NCI-H345 (cell line): ENCODE measurements at places on chromosomes 6 and 20.
A peak's percentile ranks its signal among the peaks of the same experiment; 100 is the strongest.

DNA sequence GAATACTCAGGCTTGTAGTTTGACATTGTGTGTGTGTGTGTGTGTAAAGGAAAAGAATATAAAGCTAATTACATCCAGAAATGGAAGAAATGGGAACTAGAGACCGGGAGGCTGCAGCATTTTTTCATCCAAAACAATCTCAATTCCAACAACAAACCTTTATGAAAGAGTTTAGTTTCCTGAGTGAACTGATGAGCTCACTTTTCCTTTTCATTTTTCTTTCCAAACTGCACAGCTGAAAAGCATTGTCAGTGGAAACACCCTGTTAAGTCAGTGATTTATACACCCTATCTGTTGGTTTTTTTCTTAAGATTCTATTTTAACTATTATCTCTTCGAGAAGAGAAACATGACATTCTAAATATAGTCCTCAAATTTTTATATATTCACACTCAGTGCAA lies 130.9 kb downstream of the RFPL4B start:
- no peak for DNase-seq

DNA sequence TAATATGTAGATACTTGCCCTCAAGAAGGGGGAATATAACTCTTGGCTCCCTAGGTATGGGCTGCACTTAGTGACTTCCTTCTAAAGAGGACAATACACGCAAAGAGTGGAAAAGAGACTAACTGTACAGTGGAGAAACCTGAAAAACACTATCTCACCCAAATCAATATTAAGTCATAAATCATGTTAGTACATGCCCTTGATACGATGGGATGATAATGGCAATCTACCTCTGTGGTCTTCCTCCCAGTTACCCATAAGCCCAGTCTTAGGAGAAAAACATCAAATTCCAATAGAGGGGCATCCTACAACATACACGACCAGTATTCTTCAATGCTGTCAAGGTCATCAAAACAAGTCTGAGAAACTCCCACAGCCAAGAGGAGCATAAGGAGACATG lies 1.3 kb downstream of the TRIM26 start:
- no peak for DNase-seq

GRCh38 chr20:10550204-10551118 lies 115.4 kb downstream of the SLX4IP start:
- DNase-seq = no peak

GRCh38 chr20:5908981-5909380 lies 41.4 kb downstream of the TRMT6 start:
- DNase-seq = no peak

DNA sequence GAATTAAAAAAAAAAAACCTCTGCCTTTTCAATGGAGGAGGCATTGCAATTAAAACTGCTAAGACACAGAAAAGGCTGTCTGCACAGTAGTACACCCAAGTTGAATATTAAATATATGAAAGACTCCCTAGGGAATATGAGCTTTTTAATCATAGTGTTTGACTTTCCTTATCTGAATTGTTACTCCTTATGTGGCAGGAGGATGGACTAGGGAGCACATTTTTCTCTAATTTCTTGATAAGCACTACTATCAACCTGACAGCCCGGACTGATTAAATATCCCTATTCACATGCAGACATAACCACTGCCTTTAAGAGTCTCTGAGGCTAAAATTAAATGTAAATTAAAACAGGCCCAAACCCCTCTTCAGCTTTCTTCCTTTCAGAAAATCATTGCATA lies 428.6 kb upstream of the GJE1 start:
- DNase-seq = no peak

- DNase-seq = no peak
These were observed 207.6 kb downstream of the TBC1D7 start for GRCh38 chr6:13120483-13121482.

GRCh38 chr6:24125980-24126379 lies at the start of gene NRSN1:
Gene NRSN1 (plus strand): TSS chr6:24126215. CDS start chr6:24134328, 8,113 bp downstream.
- peak; percentile 85 for DNase-seq

GRCh38 chr6:10451828-10452509 lies 37.1 kb upstream of the TFAP2A start:
- no peak for DNase-seq
